Activated CD4-positive, alpha-beta T cell treated with anti-CD3 and anti-CD28 coated beads, Interleukin-2, amount 10 ng/mL, durations not matched to agents 24 days and 14 days (primary cell): ENCODE measurements at places on chromosomes 11 and 22. TPM values are rescaled to one million over a fixed set of nuclear protein-coding genes. Genes with fewer than 3 reads are reported as not detected.

Gene OR2AT4
- total RNA-seq = not detected in 2 replicates

Gene DNAJB13
- total RNA-seq = 0.26 and 1.0 TPM in 2 replicates

Gene TESMIN
- total RNA-seq = 1.4 and 1.6 TPM in 2 replicates

Gene CHADL
- total RNA-seq = 0.33 and 0.47 TPM in 2 replicates

Gene CD3D
- 381 and 400 TPM in 2 replicates for total RNA-seq

Gene FAM227A
- 0.30 and 0.71 TPM in 2 replicates for total RNA-seq

DNA sequence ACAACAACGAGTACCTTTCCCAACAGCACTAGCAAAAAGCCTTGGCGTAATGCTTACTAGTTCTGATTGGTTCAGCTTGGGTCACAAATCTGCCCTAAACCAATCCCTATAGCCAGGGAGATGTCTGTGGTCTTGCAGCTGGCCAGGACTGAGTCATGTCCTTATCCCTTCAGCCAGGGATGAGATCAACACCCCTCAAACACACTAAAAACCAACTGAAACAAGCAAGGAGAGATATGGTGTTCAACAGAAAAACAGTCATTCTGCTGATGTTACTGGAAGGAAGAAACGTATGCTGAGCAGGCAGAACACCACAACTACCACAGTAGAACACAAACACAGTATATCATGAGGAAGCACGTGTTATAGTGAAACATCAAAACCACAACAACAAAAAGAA, 375.6 kb downstream of the LARGE1 start:
- no peaks in the 10 kb centered on the region for H3K4me1 ChIP-seq
- no peak for DNase-seq
- H3K4me3 ChIP-seq = no peak overlapping the region
- no peak overlapping the region for H3K27ac ChIP-seq
- no peaks in the 10 kb centered on the region for H3K36me3 ChIP-seq
- no peaks in the 10 kb centered on the region for H3K27me3 ChIP-seq

GRCh38 chr22:38872831-38873248, 824 bp upstream of the CBX6 start:
- peak; percentile 78 for DNase-seq
- peaks cover 53% of the 10 kb centered on the region for H3K4me1 ChIP-seq
- peak overlapping the region; percentile 95 for H3K4me3 ChIP-seq

GRCh38 chr22:47019012-47019790, 256.8 kb downstream of the TBC1D22A start:
- DNase-seq = no peak
- no peaks in the 10 kb centered on the region for H3K27me3 ChIP-seq
- peaks cover 36% of the 10 kb centered on the region for H3K36me3 ChIP-seq
- H3K4me3 ChIP-seq = no peak overlapping the region
- H3K4me1 ChIP-seq = peaks cover 14% of the 10 kb centered on the region

DNA sequence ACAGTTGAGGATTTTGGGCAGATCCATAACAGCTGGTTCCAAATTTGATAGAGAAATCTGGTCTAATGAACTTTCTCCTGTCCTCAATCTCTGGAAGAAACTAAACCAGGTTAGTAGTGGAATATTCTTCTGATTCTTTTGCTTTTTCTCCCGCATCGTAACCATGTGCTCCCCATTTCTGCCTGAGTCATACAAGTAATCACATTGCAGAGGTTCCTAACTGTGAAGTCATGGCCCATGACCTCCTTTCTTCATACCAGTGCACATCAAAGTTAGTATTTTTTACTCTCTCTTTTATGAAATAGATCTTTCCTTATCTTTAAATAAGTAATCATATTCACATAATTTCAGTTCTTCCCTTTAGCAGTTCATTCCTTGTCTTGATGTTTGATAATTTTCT, 249.0 kb downstream of the DYNC2H1 start:
- H3K4me1 ChIP-seq = no peaks in the 10 kb centered on the region
- no peak overlapping the region for H3K4me3 ChIP-seq
- no peak overlapping the region for H3K27ac ChIP-seq
- H3K27me3 ChIP-seq = no peaks in the 10 kb centered on the region
- no peaks in the 10 kb centered on the region for H3K36me3 ChIP-seq

DNA sequence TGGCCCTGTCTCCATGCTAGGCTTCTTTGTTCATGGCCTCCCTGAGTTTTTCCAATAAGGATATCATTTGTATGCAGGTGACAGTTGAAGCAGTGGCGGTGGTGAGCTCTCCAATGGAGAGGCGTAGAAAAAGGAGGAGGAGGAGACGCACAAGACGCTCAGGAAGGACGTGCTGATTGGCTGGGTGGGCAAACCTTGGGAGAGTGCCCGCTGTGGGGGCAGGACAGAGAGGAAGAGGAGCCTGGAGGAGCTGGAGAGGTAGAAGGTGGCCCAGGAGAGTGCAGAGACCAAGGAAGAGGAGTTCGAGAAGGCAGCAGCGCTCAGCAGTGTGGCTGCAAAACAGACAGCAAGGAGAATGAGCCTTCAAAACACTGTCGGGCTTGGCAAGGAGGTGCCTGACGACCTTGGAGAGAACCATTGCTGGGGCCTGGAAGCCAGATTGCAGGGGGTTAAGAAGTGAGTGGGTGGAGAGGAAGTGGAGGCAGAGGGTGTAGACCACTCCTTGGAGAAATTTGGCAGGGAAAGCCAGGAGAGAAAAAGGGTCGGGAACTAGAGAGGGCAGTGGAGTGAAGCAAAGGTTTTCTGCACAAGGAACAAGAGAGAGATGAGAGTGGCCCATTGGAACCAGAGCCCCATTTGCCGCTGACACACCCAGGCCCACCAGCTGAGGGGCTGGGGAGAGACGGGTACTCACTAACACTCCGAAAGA, 7.5 kb downstream of the CLCF1 start:
- no peak for DNase-seq
- H3K4me3 ChIP-seq = no peak overlapping the region
- peaks cover 62% of the 10 kb centered on the region for H3K27me3 ChIP-seq
- no peaks in the 10 kb centered on the region for H3K36me3 ChIP-seq
- no peak overlapping the region for H3K27ac ChIP-seq
- peaks cover 18% of the 10 kb centered on the region for H3K4me1 ChIP-seq

GRCh38 chr11:57476047-57476756, 15.9 kb downstream of the RTN4RL2 start:
- peaks cover 53% of the 10 kb centered on the region for H3K27me3 ChIP-seq
- no peak overlapping the region for H3K27ac ChIP-seq
- peaks cover 19% of the 10 kb centered on the region for H3K4me1 ChIP-seq
- H3K36me3 ChIP-seq = no peaks in the 10 kb centered on the region
- peak overlapping the region; percentile 67 for H3K4me3 ChIP-seq

GRCh38 chr22:42268852-42269410, 1.5 kb downstream of the TCF20 start:
- H3K4me1 ChIP-seq = peaks cover 36% of the 10 kb centered on the region
- H3K4me3 ChIP-seq = peak overlapping the region; percentile 97
- peak overlapping the region; percentile 81 for H3K27ac ChIP-seq
- peak; percentile 60 for DNase-seq
- no peaks in the 10 kb centered on the region for H3K27me3 ChIP-seq

DNA sequence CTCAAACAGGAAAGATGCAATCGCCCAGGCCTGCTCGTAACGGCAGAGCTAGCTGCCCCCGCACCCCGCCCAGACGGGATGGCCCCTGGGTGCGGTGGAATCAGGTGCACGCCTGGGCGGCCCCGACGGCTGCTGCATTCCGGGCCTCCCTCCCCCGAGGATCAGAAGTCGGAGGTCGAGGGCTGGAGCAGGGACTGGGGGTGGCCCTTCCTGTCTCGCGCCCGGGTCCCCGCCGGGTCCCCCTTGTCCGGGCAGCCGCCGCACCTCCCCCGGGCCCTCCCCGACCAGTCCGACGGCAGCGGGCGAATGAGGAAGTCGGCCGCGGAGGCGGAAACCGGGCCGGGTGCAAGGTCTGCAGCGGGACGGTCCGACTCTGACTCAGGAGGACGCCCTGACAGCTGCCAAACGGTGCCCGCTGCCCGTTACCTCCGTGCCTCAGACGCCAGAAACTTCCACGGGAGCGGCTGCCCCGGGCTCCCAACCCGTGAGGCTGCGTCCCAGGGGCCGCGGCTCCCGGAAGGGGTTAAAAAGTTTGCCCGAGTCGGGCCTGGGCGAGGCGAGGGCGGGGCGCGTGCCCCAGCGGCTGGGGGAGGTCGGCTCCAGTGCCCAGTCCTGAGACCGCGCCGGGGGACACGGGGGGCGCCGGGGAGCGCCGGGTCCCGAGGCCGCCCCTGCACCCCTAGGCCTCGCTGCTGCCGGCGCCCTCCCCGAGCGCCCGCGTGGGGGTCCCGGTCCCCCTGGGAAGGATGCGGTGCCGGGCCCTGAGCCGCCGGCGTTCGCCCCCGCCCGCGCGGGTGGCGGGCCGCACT, 663 bp downstream of the MYH9 start:
- H3K4me1 ChIP-seq = peaks cover 40% of the 10 kb centered on the region
- peak overlapping the region; percentile 95 for H3K4me3 ChIP-seq
- peaks cover 39% of the 10 kb centered on the region for H3K36me3 ChIP-seq
- H3K27me3 ChIP-seq = no peaks in the 10 kb centered on the region
- peak; percentile 90 for DNase-seq
- H3K27ac ChIP-seq = peak overlapping the region; percentile 97

GRCh38 chr11:83713708-83714107, 427.5 kb upstream of the CCDC90B start:
- no peaks in the 10 kb centered on the region for H3K36me3 ChIP-seq
- H3K27ac ChIP-seq = no peak overlapping the region
- no peaks in the 10 kb centered on the region for H3K4me1 ChIP-seq
- H3K27me3 ChIP-seq = no peaks in the 10 kb centered on the region
- H3K4me3 ChIP-seq = no peak overlapping the region

GRCh38 chr11:130180896-130181294, 21.3 kb downstream of the ST14 start:
- no peak for DNase-seq
- no peaks in the 10 kb centered on the region for H3K36me3 ChIP-seq
- no peak overlapping the region for H3K27ac ChIP-seq
- H3K4me3 ChIP-seq = no peak overlapping the region
- H3K27me3 ChIP-seq = peaks cover 6% of the 10 kb centered on the region
- H3K4me1 ChIP-seq = no peaks in the 10 kb centered on the region

- no peak overlapping the region for H3K4me3 ChIP-seq
- H3K4me1 ChIP-seq = no peaks in the 10 kb centered on the region
- H3K27ac ChIP-seq = no peak overlapping the region
- no peaks in the 10 kb centered on the region for H3K36me3 ChIP-seq
- DNase-seq = no peak
Measured at GRCh38 chr22:33109514-33110430, 51.6 kb upstream of the SYN3 start.

GRCh38 chr11:69644071-69644961, 3.4 kb downstream of the CCND1 start:
- H3K36me3 ChIP-seq = peaks cover 4% of the 10 kb centered on the region
- H3K27ac ChIP-seq = peak overlapping the region; percentile 48
- no peak for DNase-seq

GRCh38 chr11:47725442-47726117, 10.4 kb upstream of the AGBL2 start:
- H3K4me1 ChIP-seq = no peaks in the 10 kb centered on the region
- no peak overlapping the region for H3K4me3 ChIP-seq
- peak overlapping the region; percentile 35 for H3K27ac ChIP-seq
- no peaks in the 10 kb centered on the region for H3K27me3 ChIP-seq

GRCh38 chr11:70642266-70642665, 243.9 kb downstream of the CTTN start:
- DNase-seq = no peak
- H3K4me3 ChIP-seq = no peak overlapping the region
- H3K36me3 ChIP-seq = no peaks in the 10 kb centered on the region
- no peak overlapping the region for H3K27ac ChIP-seq
- H3K4me1 ChIP-seq = no peaks in the 10 kb centered on the region

DNA sequence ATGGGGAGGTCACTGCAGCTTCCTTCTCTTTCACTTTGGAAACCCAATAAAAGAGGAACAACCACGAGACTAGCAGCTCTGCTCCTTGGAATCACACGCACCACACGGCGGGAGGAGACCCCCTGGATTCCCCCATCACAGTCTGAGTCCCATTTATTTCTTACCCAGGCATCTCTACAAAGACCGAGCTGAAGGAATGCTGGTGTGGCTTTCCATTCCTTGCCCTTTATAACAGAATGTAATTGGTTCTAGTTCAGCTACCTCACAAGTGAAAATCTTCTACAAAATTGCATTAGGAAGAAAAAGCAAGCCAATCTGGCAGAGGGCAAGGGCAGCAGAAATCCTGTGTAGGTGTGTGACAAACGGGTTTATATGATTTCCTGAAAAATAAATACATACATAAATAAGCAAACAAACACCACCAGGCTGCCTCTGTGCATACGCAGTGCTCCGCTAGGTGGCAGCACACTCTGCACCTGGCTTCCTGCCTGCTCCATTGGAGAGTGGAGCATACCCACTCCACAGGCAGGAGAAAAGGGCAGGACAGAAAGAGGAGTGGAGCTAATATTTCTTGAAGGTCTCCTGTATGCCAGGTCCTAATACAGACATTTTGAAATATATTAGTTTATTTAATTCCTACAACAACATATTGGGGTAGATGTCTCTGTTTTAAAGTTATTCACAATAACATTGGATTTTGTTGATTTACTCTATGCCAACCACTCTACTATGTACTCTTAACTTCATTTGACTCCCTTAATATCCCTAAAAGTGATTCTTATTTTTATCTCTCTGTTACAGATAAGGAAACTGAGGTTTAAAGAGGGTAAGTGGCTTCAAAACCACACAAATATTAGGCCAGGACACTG, 673.1 kb downstream of the KCNA4 start:
- no peaks in the 10 kb centered on the region for H3K4me1 ChIP-seq
- H3K4me3 ChIP-seq = no peak overlapping the region
- H3K36me3 ChIP-seq = no peaks in the 10 kb centered on the region

DNA sequence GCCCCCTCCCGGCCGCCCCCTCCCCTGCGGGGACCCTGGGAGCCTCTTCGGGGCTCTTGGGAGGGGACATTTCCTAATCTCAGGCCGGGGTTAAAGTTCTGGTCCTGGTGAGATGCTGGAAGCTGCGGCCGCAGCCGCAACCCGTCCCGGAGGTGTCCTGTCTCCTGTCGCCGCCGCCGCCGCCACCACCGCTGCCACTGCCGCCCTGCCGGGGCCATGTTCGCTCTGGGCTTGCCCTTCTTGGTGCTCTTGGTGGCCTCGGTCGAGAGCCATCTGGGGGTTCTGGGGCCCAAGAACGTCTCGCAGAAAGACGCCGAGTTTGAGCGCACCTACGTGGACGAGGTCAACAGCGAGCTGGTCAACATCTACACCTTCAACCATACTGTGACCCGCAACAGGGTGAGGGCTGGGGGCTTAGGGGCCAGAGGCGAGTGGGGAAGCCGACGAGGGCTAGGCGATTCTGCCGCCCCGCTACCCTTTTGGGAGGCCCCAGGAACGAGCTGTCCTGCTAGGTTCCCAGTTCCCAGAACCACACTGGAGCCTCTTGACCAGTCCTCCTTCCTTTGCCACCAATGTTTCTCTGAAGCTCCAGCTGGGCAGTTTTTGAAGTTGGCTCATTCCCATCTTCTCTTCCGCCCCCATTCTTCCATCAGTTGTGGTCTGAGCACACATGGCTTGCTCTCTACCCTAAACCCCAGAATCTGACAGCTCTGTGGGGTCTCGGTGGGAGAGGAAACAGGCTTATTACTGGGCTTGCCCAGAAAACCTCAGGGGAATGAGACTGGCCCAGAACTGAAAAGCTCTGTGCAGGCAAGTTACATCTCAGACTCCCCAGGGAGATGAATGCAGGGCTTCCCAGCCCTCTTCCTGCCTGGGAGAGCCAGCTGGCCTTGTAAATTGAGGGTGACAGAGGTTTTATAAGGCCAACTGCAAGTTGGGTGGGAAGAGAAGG, 781 bp downstream of the SIDT2 start:
- peak overlapping the region; percentile 88 for H3K4me3 ChIP-seq
- H3K27ac ChIP-seq = peak overlapping the region; percentile 85
- H3K27me3 ChIP-seq = no peaks in the 10 kb centered on the region
- peak; percentile 87 for DNase-seq
- peaks cover 6% of the 10 kb centered on the region for H3K36me3 ChIP-seq

- DNase-seq = peak; percentile 60
- H3K27me3 ChIP-seq = no peaks in the 10 kb centered on the region
- H3K4me1 ChIP-seq = no peaks in the 10 kb centered on the region
- H3K27ac ChIP-seq = no peak overlapping the region
Measured at GRCh38 chr11:79139900-79140299, 300.9 kb downstream of the TENM4 start.
